Stimulated activated CD8-positive, alpha-beta memory T cell treated with anti-CD3 and anti-CD28 coated beads, Interleukin-7, amount 100 ng/mL, for 24 hours (primary cell): ENCODE measurements at places on chromosomes 2 and 18.
A peak's percentile ranks its signal among the peaks of the same experiment; 100 is the strongest.

GRCh38 chr2:216428618-216429350, 16.5 kb downstream of the SMARCAL1 start:
- no peak for DNase-seq

GRCh38 chr2:112995346-112995920, 9.8 kb upstream of the IL36A start:
- DNase-seq: no peak

DNA sequence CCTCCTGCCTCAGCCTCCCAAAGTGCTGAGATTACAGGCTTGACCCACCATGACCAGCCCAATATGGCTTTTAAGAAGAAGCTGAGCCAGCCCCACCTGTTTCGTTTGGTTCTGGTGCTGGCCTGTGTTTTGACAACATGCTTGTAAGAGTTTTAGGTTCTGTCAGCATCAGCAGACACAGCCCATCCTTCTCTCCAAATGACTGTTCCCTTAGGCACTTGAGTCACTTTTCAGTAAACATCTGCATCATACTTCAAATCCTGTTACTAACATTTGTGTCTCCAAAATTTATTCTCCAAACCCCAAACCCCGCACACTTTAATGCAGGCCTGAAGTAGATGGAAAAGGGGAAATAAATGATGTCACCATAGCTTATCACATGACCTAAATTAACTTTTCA, 1118.5 kb downstream of the TSN start:
- DNase-seq: no peak

GRCh38 chr18:9753846-9754245, 45.7 kb downstream of the RAB31 start:
- DNase-seq: no peak

DNA sequence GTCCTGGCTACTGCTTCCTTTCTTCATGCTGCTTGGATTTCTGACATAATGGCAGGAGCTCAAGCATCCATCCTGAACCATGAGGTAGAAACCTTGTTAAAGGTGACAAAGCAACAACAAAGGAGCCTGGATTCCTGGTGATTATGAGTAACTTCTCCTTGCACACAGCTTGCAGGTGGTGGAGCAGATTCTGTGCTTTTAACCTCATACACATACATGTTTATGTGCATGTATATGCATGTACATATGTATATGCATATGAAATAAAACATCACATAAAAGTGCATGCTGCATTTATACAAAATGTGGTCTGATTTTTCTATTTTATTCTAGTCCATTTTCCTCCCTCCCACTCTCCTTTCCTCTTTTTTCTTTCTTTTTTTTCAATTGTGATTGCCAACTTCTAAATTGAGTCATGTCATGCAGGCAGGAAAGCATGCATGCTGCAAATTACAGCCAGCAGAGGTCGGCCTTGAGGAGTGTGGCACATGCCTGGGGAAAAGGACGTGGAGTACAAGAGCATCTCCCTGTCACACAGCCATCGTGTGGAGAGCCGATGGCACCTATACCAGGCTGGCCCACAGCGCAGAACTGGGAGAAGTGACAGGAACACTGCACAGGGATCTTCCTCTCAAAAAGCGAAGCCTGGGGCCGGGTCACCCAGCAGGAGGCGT, 17.9 kb downstream of the LCT start:
- no peak for DNase-seq

GRCh38 chr2:11024687-11025086, 113.0 kb downstream of the KCNF1 start:
- no peak for DNase-seq

DNA sequence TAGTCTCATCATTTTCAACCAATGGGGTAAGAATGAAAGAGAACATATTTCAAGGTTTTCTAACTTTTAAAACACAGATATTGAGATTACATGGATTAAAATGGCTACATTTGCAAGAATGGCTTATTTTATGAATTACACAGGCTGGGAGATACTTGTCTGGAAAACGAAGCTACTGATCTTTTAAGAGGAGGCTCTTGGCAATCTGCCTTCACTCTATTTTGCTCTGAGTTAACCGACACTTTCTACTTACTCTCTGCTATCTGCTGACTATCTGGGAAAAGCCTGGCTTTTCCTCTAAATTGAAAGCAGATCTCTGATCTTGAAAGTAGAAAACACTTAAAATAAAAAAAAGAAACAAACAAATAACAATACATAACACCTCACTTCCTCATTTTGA, 325.4 kb upstream of the LINC00305 start:
- DNase-seq: no peak

DNA sequence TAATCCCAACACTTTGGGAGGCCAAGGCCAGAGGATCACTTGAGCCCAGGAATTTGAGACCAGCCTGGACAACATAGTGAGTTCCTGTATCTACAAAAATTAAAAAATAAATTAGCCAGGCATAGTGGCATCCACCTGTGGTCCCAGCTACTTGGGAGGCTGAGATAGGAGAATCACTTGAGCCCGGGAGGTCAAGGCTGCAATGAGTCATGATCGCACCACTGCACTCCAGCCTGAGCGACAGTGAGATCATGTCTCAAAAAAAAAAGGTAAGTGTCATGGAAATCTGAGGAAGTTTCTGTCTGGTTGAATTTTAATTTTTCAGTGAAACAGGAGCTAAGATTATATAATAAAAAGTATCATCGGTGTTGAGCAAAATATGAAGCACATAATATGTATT, 2.5 kb upstream of the C2orf15 start:
- DNase-seq: no peak

- DNase-seq: no peak
Observed at GRCh38 chr2:196288006-196288538, 116.7 kb upstream of the STK17B start.

DNA sequence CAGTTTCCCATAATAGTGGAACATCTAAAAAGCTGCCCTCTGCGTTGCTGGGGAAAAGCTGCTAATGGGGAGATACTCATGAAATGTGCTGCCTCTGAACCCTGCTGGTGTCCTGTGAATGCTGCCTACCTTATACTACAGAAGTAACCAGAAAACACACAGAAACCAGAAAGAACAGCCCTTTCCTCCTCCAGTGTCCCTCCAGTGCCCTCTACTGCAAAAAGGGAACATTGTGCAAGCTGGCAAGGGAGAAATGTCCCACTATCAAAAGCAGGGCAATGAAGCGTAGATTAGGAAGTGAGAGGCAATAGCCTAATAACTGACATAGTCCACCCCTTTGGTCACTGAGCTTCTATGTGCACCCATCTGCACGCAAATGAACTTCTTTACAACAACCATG, 162.7 kb upstream of the ETAA1 start:
- DNase-seq: no peak

- DNase-seq: no peak
Observed at GRCh38 chr2:149028377-149028776, 10.1 kb upstream of the LYPD6B start.

GRCh38 chr18:79796531-79797405, 970 bp upstream of the KCNG2 start:
- no peak for DNase-seq

DNA sequence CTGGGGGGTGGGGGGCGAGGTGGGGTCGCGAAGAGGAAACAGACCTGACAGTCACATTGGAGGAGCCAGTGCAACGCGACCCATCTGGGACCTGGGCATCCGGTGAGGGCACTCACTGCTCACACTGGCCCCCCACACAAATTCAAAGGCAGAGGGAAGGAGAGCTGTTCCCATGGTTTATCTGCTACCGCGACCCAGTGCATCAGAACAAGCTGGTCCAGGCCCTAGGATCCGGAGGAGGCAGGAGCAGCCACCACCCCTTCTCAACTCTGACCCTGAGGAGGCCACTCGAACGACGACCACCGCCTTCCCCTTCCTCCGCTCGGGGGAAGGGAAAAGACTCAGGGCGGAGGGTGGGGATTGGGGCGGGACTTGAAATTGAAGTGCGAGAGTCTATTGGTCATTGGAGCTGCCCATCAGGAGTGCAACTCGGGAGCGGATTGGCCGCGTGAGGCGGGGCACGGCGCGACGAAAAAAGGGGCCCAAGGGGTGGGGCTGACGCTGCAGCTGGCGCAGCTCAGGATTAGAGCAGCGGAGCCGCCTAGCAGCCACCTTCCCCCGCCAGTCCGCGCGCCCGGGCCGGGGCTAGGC, at the start of gene CDK5R2:
CDK5R2 (plus strand) TSS at position 526 of the 591 bp plus-strand sequence. CDS start 155 bp downstream, outside the sequence.
- DNase-seq: peak; percentile 59

GRCh38 chr2:167579826-167580225, 667.6 kb downstream of the STK39 start:
- no peak for DNase-seq

DNA sequence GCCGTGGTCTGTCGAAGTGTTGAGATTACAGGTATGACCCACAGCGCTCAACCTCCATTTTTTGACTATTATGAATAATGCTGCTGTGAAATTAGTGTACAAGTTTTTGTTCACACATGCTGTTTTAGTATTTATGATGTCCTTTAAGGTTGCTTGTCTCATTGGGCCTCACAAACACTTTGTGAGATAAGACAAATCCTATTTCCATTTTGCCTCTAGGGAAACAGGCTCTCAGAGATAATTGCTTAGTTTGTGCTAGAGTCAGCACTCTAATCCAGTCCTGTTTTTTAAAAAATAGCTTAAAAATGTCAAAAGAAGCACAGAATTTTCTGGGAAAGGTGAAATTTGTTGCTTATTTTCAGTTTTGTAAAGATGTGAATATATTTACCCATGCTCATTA, 43.3 kb upstream of the CUL3 start:
- DNase-seq: no peak

DNA sequence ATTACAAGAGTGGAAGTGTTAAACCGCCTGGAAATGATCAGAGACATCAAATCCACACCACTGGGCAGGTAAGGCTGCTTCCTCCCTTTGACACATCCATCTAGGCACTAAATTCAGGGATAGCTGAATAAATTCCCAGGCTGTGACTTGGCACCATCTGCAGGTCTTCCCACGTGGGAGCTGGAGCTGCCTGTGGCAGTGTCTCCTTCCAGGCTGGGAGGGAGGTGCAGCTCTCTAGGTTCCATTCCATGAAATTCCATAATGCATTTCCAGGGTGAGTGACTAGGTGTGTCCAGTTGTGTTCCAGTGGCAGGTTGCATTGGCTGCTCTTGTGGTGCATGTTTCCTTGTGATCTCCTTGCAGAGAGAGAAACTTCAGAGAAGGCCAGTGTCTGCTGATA, 188.9 kb upstream of the CXCR4 start:
- no peak for DNase-seq

- DNase-seq: no peak
Observed at GRCh38 chr2:220811115-220811514, 761.0 kb downstream of the EPHA4 start.

- no peak for DNase-seq
Observed at GRCh38 chr2:175187378-175187777, 5.9 kb upstream of the ATP5MC3 start.

- DNase-seq: no peak
Observed at GRCh38 chr2:45458909-45459563, 152.0 kb downstream of the SRBD1 start.

GRCh38 chr2:12607971-12608370, 108.8 kb upstream of the TRIB2 start:
- no peak for DNase-seq

DNA sequence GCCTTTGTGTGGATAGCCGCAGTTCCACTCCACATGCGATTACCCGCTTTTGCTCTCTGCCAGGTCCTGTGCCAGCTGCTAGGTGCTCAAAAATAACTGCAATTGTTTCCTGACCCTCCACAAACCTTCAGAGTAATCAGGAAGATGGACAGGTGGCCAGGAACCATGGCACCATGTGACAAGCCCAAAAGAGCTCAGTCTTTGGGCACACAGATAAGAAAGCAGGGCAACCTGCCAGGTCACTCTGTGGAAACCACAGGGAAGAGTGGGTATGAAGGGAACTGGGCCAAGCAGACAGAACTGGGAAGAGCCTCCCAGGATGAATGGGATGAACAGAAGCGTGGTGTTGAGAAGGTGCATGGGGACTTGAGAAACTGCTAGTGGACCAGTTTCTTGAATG, 79.4 kb upstream of the AGAP1 start:
- DNase-seq: no peak

DNA sequence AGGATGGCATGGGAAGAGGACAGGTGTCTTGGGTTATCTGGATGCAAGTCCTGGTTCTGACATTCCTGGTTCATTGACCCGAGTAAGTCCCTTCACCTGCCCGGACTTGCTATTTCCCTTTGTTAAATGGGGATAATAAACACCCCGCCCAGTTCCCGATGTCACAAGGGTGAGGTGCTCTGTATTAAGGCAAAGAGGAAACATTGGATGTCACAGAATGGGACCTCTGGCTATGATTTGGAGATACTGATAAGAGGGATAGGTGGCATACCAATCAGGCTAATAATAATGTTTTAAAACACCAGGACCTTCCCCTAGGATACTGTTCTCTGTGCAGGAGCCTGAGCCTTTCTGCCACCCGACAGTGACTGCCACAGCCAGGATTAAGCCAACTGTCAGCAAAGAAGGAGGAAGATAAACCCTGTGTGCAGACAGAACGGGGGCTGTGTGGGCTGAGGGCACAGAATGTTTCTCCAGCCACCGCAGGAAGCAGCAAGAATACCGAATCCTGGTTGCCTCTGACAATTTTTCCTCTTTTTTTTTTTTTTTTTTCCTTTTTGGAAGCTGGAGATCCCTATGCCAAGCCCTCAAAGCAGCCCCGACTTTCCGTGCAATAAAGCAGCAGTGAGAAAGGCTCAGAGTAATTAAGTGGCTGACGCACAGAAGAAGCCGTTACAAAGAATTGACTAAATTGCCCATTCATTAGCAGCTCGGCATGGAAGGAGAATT, 336.6 kb downstream of the SMAD2 start:
- DNase-seq: no peak

- DNase-seq: no peak
Observed at GRCh38 chr2:16323126-16323520, 342.5 kb downstream of the CYRIA start.

DNA sequence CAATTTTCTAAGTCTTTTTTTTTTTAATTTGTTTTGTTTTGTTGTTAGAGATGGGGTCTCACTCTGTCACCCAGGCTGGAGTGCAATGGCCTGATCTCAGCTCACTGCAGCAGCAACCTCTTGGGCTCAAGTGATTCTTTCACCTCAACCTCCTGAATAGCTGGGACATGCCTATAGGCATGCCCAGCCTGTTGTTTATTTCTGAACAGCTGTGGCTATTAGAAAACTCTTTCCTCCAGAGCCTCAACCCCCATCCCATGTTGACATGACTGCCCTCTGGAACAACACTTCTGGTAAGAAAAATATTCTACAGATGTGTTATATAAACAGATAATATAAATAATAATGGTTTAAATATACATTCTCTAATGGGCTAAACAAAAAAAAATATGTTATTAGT, 44.4 kb upstream of the TWSG1 start:
- DNase-seq: no peak

DNA sequence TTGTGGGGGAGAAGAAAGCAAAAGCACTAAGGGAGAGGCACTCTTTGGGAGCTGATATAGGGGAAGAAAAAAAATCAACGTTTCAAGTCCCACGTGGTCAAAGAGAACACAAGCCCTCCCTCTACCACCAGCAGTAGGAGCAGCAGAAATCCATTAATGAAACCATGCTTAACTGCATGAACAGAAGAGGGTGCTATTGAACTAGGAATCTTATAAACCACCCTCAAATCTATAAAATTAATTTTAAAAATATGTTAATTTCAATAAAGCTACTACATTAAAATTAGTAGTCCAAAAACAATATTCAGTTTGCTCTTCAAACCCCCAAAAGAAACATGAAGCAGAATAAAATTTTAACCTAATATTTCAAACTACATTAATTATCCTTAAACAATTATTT, 147.8 kb downstream of the TMEM18 start:
- DNase-seq: no peak

- no peak for DNase-seq
Observed at GRCh38 chr2:233416706-233417105, 62.4 kb downstream of the DGKD start.

GRCh38 chr18:56574861-56575260, 63.5 kb downstream of the TXNL1 start:
- DNase-seq: no peak
